ENCODE measurements at places on chromosomes 4 and X. TPM values are rescaled to one million over a fixed set of nuclear protein-coding genes. Genes with fewer than 3 reads are reported as not detected.

Gene POLN
- 7.8 TPM for total RNA-seq

Gene RASL11B
- 20.3 TPM for total RNA-seq

Gene CXCL10
- not detected for total RNA-seq

Gene HSD17B13
- 0.94 TPM for total RNA-seq

Gene NUDT11
- total RNA-seq, result 65.1 TPM

Gene VCX3B
- total RNA-seq, result not detected

Gene PDS5A
- 127 TPM for total RNA-seq

Gene CNGA1
- not detected for total RNA-seq

Gene SOX3
- total RNA-seq, result 4.7 TPM

Gene REPS2
- 24.4 TPM for total RNA-seq

Gene HELT
- total RNA-seq, result 1.6 TPM

Gene SOWAHD
- 0.31 TPM for total RNA-seq

Gene UGT8
- 5.9 TPM for total RNA-seq

Gene GPRASP3
- total RNA-seq, result 48.5 TPM

Gene GAGE12J
- total RNA-seq, result not detected

Gene IL21
- total RNA-seq, result not detected

Gene XAGE1A
- total RNA-seq, result not detected

Gene ABCG2
- total RNA-seq, result 15.0 TPM

Gene CLNK
- not detected for total RNA-seq

Gene TMEM31
- total RNA-seq, result not detected

Gene XKRX
- total RNA-seq, result not detected

Gene GYPA
- total RNA-seq, result 1.6 TPM

Gene GAR1
- total RNA-seq, result 6.3 TPM

Gene IL2
- not detected for total RNA-seq

Gene LANCL3
- 1.3 TPM for total RNA-seq

Gene NPY5R
- 13.1 TPM for total RNA-seq

Gene UGT2B17
- not detected for total RNA-seq

Gene HTN1
- not detected for total RNA-seq
